CD8-positive, alpha-beta T cell (primary cell): ENCODE measurements at places on chromosomes 16 and 17.
A peak's percentile ranks its signal among the peaks of the same experiment; 100 is the strongest.

- DNase-seq, result no peak
These were observed 28.1 kb downstream of the TTYH2 start for GRCh38 chr17:74241431-74241830.

GRCh38 chr16:17858061-17858460, 387.3 kb upstream of the XYLT1 start:
- no peak for DNase-seq

DNA sequence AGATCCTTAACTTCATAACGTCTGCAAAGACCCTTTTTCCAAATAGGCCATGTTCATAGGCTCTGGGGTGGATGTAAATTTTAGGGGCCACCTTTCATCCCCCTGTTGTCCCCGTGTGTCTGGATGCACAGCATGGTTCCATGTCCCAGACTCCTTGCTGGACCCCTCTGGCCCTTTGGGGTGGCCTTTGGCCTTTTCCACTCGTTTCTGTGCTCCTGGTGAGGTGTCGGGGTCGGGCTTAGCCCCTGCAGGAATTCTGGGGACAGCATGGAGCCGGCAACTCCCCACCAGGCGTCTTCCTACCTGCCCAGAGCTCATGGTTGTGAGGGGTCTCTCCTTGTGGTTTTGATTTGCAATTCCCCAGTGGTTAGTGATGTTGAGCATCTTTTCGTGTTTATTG, 183.5 kb downstream of the SEC14L1 start:
- DNase-seq, result no peak

GRCh38 chr17:65065906-65066305, 9.4 kb upstream of the GNA13 start:
- DNase-seq, result no peak

- peak; percentile 24 for DNase-seq
These were observed 48.8 kb downstream of the DNAH3 start for GRCh38 chr16:21101631-21102420.

DNA sequence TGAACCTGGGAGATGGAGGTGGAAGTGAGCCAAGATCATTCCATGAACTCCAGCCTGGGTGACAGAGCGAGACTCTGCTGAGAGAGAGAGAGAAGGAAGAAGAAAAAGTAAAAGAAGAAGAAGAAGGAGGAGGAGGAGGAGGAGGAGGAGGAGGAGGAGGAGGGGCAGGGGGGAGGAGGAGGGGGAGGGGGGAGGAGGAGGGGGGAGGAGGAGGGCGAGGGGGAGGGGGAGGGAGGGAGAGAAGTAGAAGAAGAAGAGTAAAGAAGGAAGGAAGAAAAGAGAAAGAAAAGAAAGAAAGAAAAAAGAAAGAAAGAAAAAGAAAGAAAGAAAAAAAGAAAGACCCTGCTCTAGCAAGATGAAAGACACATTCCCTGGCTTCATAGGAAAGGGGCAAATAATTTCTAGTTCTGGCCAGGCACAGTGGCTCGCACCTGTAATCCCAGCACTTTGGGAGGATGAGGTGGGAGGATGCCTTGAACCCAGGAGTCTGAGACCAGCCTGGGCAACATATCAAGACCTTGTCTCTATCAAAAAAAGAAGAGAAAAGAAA, 23.6 kb downstream of the SOCS1 start:
- no peak for DNase-seq

- DNase-seq, result no peak
These were observed 8.5 kb downstream of the ELOB start for GRCh38 chr16:2768403-2769089.

GRCh38 chr16:66442502-66443268, 15.6 kb downstream of the BEAN1 start:
- DNase-seq, result no peak

- no peak for DNase-seq
These were observed 18.7 kb upstream of the MEOX1 start for GRCh38 chr17:43680461-43680860.

- DNase-seq, result no peak
These were observed 165.2 kb upstream of the CHMP6 start for GRCh38 chr17:80826346-80826954.

GRCh38 chr16:68361485-68361884, 50.7 kb downstream of the PRMT7 start:
- no peak for DNase-seq

DNA sequence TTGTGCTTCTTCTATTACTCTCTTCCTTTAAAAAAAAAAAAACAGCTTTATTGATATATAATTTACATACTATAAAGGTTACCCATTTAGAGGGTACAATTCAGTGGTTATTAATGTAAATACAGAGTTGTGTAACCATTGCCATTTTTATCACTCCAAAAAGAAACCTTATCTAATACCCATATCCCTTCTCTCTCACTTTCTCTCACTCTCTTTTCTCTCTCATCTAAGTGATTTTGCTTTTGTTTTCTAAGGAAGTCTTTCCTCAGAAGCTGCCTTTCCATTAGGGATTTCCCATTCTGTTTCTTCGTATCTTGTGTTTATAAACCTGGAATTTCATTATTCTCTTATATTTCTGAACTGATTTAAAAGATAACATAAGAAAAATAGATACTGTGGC, 55.5 kb downstream of the NFAT5 start:
- no peak for DNase-seq

GRCh38 chr16:23354246-23354645, 52.1 kb downstream of the SCNN1B start:
- DNase-seq, result no peak

GRCh38 chr17:14307560-14308024, 6.7 kb downstream of the HS3ST3B1 start:
- no peak for DNase-seq

DNA sequence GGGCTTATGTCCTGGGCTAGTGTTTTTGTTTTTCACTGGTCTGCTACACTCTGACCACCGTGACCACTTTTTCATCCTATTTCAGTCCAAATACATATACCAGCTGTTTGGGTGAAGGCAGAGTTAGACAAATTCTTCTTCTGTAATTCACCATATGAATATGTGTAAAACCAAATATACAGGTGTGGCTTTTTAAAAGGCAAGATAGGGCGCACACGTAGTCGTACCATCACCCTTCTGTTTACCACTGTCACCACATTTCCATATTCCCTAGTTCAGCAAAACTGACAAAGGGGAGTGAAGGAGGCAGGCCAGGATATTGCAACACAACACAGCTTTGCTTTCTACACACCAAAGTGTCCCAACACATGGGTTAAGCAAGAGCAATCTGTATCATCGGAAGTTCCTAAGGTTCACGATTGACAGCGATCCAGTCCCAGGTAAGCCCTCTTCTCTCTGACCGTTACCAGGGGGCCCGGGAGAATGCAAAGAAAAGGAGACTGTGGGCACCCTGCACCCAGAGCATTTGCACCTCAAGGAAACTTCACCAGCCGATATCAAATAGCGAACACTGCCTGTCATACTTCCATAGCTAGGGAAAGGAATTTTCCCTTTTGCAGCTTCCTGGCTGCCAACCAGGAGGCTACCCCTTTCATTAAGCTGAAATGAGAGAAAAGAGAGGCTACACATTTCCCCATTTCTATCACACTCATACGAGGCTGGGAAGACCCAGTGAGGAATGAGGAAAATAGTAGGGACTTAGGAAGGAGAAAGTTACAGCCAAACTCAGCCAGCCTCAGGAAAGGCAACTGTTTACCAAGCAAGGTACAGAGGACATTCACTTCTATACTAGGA, 23.1 kb downstream of the CREBBP start:
- DNase-seq, result no peak

DNA sequence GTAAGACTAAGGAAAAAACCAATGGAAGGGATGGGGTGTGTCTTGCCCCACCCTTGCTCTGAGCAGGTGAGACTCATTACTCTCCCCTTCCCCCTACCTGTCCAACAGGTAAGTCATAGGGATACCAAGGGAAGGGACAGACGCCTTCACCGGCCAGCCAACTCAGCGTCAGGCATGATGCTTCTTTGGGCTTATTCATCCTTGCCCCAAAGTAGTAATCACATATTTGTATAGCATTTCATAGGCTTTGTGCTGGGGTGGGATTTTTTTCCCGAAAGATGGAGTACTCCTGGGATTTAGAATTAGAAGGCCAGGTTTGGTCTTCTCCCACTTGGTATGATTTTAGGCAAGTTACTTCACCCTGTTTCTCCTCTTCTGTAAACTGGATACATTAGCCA, 509 bp upstream of the JUP start:
- DNase-seq, result no peak

DNA sequence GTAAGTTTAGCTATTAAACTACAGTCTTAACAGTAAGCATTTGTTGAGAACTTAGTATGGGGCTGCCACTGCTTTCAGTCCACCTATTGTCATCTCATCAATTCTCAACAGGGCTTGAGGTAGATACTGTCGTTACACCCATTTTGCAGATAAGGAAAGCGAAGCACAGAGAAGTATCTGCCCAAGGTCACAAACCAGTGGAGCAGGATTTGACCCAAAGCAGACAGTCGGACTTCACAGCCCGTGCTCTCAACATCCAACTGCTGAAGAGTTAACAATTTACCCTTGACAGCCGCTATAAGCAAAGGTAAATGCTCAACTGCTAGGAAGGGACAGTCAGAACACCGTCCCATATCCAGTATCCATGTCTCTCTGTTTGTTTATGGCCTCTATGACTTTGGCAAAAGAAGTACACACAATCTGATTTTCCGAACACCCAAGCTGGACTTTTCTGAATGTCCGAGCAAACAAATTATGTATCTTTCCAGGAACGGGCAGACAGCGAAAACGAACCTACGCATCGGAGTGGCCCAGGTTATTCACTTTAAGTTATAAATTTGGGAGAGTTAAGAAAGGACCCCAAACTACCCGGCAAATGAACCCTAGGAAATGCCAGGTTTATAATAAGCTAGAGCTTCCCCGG, 1.2 kb downstream of the SIAH1 start:
- no peak for DNase-seq

DNA sequence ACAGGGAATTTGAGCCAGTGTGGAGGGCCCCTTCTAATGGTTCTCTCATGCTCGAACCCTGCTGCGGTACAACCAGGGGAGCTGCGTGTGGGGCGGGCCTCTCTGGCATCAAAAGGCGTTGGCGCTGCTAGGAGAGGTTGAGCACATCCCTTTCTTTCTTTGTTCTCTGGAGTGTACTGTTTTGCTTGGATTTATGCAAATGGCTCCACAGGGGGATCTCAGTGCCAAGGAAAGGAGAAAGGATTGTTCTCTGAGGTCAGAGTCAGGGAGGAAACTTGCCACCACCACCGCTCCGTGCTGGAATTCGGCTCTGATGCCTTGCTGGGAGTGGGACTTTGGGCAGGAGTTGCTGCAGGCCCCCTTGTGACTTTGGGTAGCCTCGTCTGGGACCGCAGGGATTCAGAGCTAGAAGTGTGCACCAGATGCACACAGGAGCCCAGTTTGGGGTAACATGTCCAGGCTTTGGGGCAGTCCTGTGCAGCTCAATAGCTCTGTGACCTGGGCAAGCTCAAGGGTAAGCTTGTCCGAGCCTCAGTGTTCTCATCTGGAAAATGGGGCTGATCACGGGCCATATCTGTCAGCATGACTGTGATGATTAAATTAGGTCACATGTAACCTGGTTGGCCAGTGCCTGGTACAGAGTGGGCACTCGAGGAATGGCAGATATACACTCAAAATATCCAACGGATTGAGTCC, 353.0 kb upstream of the EEF2KMT start:
- no peak for DNase-seq

- no peak for DNase-seq
These were observed 453.2 kb upstream of the SOX9 start for GRCh38 chr17:71667661-71668060.

DNA sequence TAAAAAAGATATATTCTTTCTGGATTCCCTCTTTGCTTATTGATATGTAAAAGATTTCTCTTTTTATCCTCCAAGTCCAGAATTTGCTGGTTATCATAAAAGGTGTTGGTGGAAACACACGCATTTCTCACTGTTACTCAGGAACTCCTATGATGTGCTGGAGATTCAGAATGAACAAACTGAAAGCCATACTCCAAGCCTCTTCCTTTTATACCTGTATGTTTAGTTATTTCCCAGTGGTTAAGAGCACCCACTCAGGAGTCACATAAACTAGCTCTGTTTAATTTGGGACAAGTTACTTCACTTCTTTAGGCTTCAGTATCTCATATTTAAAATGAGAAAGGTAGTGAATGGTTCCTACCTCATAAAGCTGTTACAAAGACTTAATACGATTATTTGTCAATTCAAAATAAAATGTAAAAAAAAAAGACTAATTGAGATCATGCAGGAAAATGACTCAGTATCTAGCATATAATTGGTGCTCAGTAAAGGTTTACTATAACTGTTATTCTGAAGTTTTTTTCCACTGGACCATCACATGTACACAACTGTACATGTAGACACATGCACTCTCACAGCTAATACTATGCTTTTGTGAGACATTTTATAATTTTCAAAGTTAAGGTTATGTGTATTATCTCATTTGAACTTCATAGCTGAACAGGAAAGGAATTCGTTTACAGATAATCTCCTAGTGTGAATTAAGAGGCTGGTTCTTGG, 47.1 kb downstream of the TNRC6C start:
- DNase-seq, result no peak

DNA sequence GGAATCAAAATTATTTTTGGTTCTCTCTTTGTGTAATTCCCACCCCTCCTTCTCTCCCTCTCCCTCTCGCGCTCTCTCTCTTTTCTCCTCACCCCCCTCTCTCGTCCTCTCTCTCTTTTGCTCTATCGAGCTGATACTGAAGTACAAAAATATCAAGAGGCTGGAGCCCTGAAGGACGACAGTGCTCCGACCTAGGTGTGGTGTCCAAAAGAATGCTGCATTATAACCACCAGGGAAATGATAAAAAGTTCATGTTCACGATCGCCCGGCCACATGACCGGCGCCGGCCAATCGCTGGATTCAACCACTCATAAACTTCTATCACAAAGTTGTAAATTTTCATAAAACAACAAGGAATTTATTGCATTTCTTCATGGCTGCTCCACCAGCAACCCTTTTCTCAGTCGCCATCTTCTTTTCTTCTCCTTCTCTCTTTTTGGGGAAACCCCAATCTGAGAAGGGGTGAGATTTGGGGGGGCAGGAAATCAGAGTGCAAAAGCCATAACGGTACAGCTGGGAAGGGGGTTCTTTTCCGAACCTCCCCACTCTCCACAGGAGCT, at the start of gene HOXB6:
Gene HOXB6, minus strand, starts transcription at position 217 of the 560 bp plus-strand sequence. CDS start 6,836 bp downstream, outside the sequence.
- no peak for DNase-seq

GRCh38 chr17:17713839-17714238, 32.6 kb downstream of the RAI1 start:
- no peak for DNase-seq

GRCh38 chr16:28181515-28181914, 30.2 kb downstream of the XPO6 start:
- no peak for DNase-seq

GRCh38 chr17:64212122-64212521, 50.9 kb downstream of the TEX2 start:
- no peak for DNase-seq

- no peak for DNase-seq
These were observed 594 bp upstream of the ABCA6 start for GRCh38 chr17:69142175-69142802.

GRCh38 chr16:53743149-53743566, 39.2 kb downstream of the FTO start:
- no peak for DNase-seq
